ENCODE measurements at places on chromosomes 4 and X. TPM values are rescaled to one million over a fixed set of nuclear protein-coding genes. Genes with fewer than 3 reads are reported as not detected.
A peak's percentile ranks its signal among the peaks of the same experiment; 100 is the strongest.

The ADH1C gene
- total RNA-seq: 25.3 TPM

The C4orf36 gene
- total RNA-seq: not detected

The TCEAL9 gene
- total RNA-seq: 78.1 TPM

The KIAA1210 gene
- not detected for total RNA-seq

DNA sequence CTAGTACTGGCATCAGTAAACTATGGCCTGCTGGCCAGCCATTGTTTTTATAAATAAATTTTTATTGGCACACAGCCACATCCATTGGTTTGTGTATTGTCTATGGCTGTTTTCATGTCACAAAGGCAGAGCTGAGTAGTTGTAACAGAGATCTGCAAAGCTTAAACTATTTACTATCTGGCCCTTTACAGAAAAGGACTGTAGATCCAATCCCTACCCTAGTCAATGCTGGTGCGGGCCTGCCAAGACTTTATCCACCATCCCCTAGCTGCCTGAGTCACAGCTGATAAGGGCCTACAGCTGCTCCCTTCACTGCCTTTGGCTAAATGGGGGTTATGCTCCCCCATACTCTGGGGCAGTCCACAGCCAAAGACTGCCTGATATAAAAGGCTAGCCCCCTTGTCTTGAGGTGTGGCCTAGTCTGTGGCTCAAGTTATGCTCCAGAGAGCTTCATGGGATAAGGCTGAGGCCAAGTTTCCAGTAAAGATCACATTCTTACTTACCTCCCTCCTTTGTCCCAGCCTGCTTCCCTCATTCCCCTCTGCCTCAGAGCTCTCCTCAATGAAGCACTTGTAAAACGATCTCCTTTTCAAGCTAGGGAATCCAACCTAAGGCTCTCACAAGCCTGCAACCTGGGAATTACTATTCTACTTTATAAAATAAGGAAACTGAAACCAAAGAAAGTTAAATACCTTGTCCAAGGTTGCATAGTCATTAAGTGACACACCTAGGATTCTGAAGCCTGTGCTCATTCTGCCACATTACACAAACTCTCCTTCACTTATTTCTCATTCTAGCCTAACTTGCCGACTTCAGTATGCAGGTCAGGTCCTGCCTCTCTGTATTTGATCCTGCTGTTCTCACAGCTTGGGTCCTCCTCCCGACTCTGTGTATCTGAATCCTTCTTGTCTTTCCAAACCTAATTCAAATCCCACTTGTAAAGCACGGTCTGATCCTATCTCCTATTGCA, 20.7 kb downstream of the ACE2 start:
- no peak overlapping the region for H3K27ac ChIP-seq
- H3K4me1 ChIP-seq: no peaks in the 10 kb centered on the region
- H3K4me3 ChIP-seq: no peak overlapping the region
- H3K36me3 ChIP-seq: no peaks in the 10 kb centered on the region
- no peaks in the 10 kb centered on the region for H3K27me3 ChIP-seq

DNA sequence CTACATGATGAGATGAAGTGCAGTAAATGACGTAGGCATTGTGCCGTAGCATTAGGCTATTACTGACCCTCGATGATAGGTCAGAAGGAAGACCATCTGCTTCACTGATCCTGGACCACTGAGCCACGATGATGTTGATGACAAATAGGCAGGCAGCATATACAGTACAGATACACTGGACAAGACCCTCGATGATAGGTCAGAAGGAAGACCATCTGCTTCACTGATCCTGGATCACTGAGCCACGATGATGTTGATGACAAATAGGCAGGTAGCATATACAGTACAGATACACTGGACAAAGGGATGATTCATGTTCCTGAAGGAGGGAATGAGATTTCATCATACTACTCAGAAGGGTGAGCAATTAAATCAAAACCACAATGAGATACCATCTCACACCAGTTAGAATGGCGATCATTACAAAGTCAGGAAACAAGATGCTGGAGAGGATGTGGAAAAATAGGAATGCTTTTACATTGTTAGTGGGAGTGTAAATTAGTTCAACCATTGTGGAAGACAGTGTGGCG, 50.9 kb downstream of the BEND4 start:
- DNase-seq: no peak
- H3K36me3 ChIP-seq: no peaks in the 10 kb centered on the region
- H3K4me3 ChIP-seq: no peak overlapping the region
- H3K27ac ChIP-seq: no peak overlapping the region
- no peaks in the 10 kb centered on the region for H3K4me1 ChIP-seq

GRCh38 chr4:7161721-7162214, 30.6 kb upstream of the SORCS2 start:
- H3K36me3 ChIP-seq: no peaks in the 10 kb centered on the region
- peak; percentile 41 for DNase-seq

- H3K36me3 ChIP-seq: no peaks in the 10 kb centered on the region
- H3K27me3 ChIP-seq: no peaks in the 10 kb centered on the region
- H3K27ac ChIP-seq: no peak overlapping the region
- H3K4me1 ChIP-seq: no peaks in the 10 kb centered on the region
- no peak for DNase-seq
Measured at GRCh38 chrX:53089925-53090324, 4.0 kb upstream of the KANTR start.

- no peak for DNase-seq
- H3K4me1 ChIP-seq: no peaks in the 10 kb centered on the region
- H3K36me3 ChIP-seq: no peaks in the 10 kb centered on the region
- H3K4me3 ChIP-seq: no peak overlapping the region
Measured at GRCh38 chrX:69088171-69088938, 76.9 kb downstream of the PJA1 start.

GRCh38 chr4:182015893-182016292, 227.3 kb upstream of the TENM3 start:
- H3K27ac ChIP-seq: no peak overlapping the region
- H3K4me3 ChIP-seq: no peak overlapping the region
- no peak for DNase-seq
- no peaks in the 10 kb centered on the region for H3K4me1 ChIP-seq
- no peaks in the 10 kb centered on the region for H3K36me3 ChIP-seq

DNA sequence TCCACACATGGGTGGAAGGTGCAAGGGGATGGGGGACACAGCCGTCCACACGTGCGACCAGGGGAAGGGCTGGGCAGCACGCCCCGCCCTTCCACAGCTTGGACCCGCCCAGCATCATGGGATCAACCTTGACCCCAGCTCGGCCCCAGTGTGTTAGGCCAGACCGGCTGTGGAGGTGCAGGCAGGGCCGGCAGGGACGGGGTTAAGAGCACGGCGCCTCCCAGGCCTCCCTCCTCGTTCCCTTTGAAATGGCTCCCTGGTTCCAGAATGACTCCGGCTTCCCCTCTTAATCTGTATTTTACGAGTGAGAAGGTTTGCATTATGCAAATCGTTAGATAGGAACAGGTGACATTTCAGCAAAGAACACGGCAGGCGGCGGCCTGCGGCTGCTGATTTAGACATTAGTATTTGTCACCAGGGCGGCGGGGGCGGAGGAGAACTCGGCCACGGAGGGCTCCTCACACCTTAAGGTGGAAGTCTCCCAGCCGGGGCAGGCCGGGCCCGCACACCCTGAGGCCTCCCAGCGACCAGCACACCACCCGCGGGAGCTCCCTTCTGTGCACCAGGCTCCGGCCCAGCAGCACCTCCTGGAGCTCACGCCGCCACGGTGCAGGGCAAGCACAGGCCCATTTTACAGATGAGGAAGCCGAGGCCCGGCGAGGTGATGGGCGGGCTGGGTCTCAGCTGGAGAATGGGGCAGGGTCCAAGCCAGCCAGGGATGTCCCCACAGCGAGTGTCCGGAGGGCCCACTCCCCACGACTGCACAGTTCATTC, 116.1 kb downstream of the FAM53A start:
- no peaks in the 10 kb centered on the region for H3K36me3 ChIP-seq
- no peak overlapping the region for H3K27ac ChIP-seq
- H3K4me1 ChIP-seq: no peaks in the 10 kb centered on the region
- peaks cover 58% of the 10 kb centered on the region for H3K27me3 ChIP-seq

DNA sequence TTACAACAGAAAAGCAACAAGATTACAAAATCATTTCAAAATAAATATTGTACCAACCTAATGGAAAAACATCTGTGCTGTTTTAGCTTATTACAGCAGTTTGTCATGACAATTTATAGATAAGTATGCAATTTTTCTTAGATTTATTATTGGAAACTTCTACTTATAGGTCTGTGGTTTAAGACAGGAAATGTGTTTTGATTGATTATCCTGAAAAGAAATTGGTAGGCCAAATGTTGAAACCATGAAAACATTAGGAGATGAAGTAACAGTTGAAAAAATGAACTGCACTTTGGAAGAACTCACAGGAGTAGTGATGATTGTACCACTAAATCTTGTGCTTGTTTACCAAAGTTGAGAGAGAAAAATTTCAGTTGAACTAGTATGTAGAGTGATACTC, 162.2 kb upstream of the GIMD1 start:
- no peaks in the 10 kb centered on the region for H3K27me3 ChIP-seq
- H3K4me3 ChIP-seq: no peak overlapping the region
- H3K4me1 ChIP-seq: no peaks in the 10 kb centered on the region
- no peak for DNase-seq
- H3K36me3 ChIP-seq: no peaks in the 10 kb centered on the region
- no peak overlapping the region for H3K27ac ChIP-seq

DNA sequence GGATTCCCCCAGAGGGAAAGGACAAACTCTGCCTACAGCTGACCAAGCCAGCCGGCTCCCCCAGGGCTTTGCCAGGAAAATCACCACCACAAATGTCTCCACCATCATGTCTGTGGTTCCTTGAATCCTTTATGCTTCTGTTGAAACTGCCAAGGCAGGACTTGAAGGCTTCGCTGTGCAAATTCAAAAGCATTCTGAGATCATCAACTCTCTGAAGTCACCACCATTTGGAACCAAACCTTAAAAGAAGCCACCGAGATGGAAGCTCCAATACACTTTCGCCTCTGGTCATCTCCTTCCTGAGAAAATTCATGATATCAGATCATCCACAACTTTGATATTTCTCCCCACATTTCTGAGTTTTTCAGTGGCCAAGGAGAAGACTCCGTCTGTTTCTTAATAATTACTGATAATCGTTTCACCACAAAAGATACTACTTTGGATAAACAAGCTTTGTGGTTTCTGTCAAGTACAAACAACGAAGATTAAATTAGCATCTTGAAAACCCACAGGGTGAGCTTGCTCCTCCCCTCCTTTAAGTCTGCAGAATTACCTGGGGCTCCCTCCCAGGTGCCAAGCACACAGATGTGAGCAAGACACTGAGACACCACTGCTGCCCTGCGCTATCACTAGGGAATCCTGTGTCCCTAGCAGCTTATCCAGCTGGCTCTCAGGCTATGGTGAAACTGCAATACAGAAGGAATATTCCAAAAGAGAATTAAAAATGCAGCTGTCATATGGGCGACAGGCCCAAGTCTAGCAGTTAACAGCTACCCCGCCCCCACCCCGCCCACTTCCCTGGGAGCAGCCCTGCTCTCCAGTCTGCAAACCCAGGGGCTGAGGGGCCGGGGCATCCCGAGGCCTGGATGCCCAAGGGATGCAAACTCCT, 125.0 kb upstream of the TBL1X start:
- DNase-seq: peak; percentile 71
- no peaks in the 10 kb centered on the region for H3K27me3 ChIP-seq
- H3K36me3 ChIP-seq: no peaks in the 10 kb centered on the region
- no peak overlapping the region for H3K4me3 ChIP-seq
- no peaks in the 10 kb centered on the region for H3K4me1 ChIP-seq

DNA sequence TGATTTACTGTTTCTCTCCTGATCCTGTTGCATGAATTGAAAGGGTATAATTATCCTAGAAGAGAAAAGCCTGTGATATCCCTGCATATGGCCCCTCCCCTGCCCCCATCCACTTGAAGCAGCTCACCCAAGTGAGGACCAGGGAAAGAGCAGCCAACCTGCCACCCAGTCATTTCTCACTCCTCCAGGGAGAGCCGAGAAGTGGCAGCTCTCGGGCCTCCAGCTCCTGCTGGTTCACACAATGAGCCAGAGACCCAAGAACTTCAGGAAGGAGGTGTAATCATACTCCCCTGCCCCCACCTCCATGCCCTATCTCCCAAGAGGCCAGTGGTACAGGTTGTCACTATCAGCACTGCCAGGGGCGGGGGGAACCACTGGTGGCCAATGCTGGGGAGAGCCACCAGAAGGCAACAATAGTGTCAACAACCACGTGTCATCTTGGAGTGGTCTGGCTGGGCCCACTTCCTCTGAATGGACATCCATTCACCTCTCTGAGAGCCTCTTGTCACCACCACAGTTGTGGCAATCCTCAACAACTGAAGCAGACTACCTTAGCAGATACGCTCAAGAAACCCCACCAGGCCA, 42.9 kb downstream of the APOO start:
- H3K27me3 ChIP-seq: no peaks in the 10 kb centered on the region
- H3K4me1 ChIP-seq: no peaks in the 10 kb centered on the region
- no peak overlapping the region for H3K27ac ChIP-seq

DNA sequence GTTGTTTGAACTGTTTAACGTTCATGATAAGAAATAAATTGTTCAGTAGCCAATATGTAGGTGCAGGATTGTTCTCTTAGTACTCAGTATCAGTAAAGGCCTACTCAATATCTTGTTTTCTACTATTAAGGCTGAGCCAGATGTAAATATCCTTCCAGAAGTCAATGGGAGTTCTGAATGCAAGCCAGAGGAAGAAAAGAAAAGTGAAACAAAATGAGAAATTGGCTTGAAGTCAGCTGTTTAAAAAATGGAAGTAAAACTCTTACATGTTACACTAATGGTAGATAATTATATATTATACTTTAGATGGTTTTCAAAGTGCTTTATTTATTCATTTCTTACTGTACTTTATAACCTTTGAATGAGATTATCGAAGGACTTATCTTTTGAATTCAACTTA, 1417.9 kb downstream of the ADGRL3 start:
- no peak overlapping the region for H3K27ac ChIP-seq
- H3K36me3 ChIP-seq: no peaks in the 10 kb centered on the region
- no peak for DNase-seq
- H3K27me3 ChIP-seq: no peaks in the 10 kb centered on the region
- H3K4me1 ChIP-seq: no peaks in the 10 kb centered on the region

- no peak overlapping the region for H3K27ac ChIP-seq
- H3K4me3 ChIP-seq: no peak overlapping the region
- H3K27me3 ChIP-seq: no peaks in the 10 kb centered on the region
- DNase-seq: no peak
- H3K4me1 ChIP-seq: no peaks in the 10 kb centered on the region
- H3K36me3 ChIP-seq: no peaks in the 10 kb centered on the region
Measured at GRCh38 chr4:130530505-130530904, 1434.6 kb downstream of the C4orf33 start.

GRCh38 chr4:125045311-125045710, 269.4 kb upstream of the FAT4 start:
- H3K27me3 ChIP-seq: no peaks in the 10 kb centered on the region
- H3K36me3 ChIP-seq: no peaks in the 10 kb centered on the region
- peaks cover 5% of the 10 kb centered on the region for H3K4me1 ChIP-seq

DNA sequence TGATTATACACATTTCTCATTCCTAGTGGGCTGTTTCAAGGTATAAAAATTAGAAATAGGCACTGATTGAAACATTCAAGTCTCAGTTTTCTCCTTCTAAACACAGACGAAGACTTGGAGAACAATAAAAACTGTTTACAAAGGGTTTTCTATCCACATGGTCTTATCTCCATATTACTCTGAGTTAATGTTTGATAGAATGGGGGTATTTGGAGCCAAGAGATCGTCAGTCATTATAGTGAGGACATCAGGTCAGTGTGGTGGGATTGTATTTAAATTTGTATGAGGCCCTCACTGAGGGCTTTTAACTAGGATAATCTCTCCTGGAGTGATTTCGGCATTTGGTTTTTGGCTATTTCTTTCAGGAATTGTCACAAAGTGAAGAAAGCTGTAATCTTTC, 16.4 kb upstream of the DYNLT3 start:
- H3K4me3 ChIP-seq: no peak overlapping the region
- H3K27ac ChIP-seq: no peak overlapping the region

GRCh38 chr4:42628740-42629139, 28.2 kb downstream of the ATP8A1 start:
- no peak for DNase-seq
- no peaks in the 10 kb centered on the region for H3K36me3 ChIP-seq
- no peak overlapping the region for H3K27ac ChIP-seq
- H3K27me3 ChIP-seq: no peaks in the 10 kb centered on the region
- no peaks in the 10 kb centered on the region for H3K4me1 ChIP-seq
- no peak overlapping the region for H3K4me3 ChIP-seq
